NCI-H1436 treated with DMSO at 0.1 percent for 48 hours (cell line): ENCODE measurements at places on chromosomes 7 and 10.

- DNase-seq: no peak
These were observed 734.6 kb upstream of the SORCS1 start for GRCh38 chr10:107899075-107899474.

GRCh38 chr7:100396421-100396982, 23.2 kb downstream of the PILRA start:
- DNase-seq: no peak

DNA sequence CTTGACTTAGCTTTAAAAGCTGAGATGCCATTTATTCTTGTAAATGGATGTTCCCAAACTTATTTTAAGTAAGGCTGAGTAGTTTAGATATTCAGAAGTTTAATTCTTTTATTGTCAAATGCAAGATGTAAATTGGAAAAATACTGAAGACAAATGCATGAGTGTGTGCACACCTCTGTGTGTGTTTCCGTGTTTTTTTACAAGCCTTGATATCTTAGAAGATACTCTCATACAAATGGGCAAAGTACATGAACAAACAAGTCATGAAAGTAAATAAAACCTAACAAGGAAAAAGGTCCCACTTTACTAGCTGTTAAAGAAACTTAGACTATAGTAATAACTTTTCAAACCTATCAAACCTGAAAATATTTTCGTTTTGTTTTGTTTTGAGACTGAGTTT, 29.0 kb downstream of the ACSL5 start:
- DNase-seq: no peak

DNA sequence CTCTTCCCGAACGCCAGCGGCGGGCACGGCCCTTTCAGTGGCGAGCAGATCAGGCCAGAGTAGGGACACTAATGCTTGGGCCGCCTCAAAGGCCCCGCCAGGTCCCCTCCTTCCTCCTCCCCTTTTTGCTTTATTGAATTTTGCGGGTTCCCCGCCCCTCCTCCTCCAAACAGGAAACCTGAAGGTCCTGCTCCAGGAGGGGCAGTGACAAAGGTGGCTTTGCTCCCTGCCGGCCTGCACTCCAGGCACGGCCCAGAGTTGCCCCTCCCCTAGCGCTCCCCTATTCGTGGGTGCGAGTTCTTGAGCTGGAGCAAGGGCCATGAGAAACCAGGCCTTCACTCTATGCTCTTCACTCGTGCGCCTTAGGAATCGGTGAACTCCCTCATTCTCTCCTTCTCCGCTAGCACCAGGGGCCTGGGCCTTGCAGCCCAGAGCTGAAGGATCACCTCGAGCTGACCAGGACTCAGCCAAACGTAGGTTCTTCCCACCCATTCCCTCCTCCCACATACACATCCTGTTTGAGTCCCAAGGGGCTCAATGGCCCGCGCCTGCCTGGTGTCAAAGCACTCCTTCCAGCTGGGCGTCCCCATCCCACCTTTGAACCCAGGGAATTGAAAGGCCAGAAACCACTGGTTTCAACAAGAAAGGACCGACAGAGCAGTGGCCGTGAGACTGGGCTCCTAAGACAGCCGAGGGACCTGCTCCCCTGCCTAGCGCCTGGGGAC, 619 bp upstream of the HOXA6 start:
- DNase-seq: no peak

DNA sequence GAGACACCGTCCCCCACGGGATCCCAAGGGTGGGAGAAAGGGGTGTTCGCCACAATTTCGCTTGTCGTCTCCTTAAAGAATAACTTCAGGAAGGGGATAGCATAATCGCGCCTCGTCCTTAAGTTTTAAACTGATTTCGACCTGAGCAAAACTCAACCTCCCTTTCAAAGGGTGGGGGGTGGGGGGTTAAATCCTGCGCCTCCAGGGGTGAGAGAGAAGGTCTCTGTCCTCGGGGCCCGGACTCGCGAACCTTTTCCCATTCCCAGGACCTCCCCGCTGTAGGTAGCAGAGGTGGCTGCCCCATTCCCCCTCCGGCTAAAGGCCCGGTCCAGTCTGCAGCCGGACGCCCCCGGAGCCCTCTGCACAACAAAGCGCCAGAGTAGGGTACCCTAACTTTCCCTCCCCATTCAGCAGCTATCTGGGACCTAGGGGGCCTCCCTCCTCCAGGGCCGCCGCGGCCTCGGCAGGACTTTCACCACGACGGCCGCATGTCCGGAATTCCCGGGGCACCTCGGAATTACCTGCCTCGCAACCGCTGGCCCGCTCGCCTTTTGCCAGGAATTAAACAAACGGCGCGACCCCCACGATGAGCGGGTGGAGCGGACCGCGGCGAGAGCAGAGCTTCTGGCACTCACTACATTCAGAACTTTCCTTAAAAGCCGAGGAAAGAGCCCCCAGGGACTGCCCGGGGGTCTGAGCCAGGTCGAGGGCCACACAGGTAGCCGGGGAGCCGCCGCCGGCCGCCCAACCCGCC, 1.7 kb downstream of the CDK6 start:
- DNase-seq: no peak

GRCh38 chr10:116029826-116030225, 243.2 kb downstream of the GFRA1 start:
- no peak for DNase-seq

- no peak for DNase-seq
These were observed 49.2 kb upstream of the FAM133B start for GRCh38 chr7:92639213-92639896.

DNA sequence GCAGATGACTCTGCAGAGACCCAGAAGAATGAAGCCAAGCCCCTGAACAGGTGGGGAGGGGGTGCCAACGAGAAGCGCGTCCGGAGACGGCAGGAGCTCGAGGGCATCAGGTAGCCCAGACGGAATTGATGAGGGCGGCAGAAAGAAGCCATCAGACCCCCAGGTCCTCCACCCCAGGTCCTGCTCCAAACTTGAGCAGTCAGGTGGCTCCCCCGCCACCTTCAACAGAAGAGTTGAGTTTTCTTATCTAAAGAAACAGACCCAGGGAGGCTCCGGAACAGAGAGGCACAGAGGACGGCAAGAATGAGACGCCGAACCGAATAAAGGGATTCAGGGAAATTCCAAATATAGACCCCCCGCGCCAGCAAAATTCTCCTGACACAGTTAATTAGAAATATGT, 22.2 kb downstream of the RGS10 start:
- DNase-seq: no peak

- no peak for DNase-seq
These were observed 44.1 kb downstream of the SFTPD start for GRCh38 chr10:79904671-79905321.

- no peak for DNase-seq
These were observed 23.0 kb downstream of the DIP2C start for GRCh38 chr10:666237-667012.

DNA sequence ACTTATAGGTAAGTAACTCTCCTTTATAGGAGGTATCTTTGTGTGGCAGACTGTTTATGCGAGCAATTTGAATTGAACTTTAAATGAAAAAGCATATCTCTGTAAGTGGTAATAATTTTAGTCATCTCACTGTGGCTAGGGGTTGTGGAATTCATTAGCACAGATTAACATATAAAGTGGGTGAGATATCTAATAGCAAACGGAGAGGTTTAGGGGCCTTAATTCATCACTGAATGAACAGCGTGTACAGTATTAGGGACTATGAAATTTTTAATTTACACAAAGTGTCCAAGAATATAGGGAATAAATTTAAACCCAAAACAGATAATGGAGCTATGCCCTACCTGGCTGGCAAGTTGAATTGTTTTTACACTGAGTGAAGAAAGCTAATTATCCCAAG, 15.7 kb upstream of the FAM204A start:
- DNase-seq: no peak

DNA sequence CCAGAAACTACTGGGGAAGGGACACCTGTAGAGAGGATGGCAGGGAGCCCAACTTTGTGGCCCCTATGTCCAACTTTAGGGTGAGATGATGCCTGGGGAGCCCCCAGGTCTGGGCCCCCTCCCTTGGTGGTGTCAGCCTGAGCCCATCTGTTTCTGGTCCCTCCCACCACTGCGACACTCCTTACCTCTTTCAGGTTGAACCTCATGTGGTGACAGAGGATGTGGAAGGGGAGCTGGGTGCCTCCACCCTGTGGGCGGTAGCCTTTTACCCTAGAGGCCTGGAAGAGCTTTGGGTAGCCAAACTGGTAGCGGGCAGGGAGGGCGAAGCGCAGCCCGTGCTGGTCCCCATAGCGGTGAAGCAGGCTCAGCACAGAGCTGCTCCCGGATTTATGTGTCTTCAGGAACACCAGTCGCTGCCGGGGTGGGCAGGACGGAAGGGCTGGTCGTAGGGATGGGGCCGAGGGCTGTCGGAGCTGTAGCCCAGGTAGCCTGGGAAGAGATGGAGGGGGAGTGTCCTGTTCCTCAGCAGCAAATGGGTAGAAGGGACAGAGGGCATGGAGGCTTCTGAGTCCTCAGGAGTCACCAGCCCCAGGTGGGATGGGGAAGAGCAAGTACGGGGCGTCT, 2.0 kb downstream of the GAL3ST4 start:
- DNase-seq: no peak

DNA sequence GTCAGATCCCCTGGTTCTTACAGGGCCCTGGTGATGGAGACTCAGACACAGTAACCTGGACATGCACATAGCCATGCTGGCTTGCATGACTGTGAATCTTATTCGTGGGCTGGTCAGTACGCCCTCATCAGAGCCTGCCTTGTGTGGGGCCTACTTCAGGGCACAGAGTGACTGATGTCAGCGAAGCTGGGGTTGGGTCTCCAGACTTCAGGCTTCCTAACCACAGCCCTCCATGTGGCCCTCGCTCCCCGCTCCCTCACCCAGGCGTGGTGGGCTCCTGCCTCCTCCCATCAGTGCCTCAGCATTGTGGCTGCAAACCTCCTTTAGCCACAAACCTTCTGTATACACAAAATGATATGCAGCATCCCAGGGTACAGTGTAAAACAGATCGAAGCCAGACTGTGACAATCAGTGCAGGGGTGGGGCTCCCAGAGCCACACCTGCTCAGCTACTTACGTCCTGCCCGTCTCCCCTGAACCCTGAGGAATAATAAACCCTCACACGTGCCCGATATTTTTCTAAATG, 7.1 kb upstream of the C10orf105 start:
- no peak for DNase-seq

DNA sequence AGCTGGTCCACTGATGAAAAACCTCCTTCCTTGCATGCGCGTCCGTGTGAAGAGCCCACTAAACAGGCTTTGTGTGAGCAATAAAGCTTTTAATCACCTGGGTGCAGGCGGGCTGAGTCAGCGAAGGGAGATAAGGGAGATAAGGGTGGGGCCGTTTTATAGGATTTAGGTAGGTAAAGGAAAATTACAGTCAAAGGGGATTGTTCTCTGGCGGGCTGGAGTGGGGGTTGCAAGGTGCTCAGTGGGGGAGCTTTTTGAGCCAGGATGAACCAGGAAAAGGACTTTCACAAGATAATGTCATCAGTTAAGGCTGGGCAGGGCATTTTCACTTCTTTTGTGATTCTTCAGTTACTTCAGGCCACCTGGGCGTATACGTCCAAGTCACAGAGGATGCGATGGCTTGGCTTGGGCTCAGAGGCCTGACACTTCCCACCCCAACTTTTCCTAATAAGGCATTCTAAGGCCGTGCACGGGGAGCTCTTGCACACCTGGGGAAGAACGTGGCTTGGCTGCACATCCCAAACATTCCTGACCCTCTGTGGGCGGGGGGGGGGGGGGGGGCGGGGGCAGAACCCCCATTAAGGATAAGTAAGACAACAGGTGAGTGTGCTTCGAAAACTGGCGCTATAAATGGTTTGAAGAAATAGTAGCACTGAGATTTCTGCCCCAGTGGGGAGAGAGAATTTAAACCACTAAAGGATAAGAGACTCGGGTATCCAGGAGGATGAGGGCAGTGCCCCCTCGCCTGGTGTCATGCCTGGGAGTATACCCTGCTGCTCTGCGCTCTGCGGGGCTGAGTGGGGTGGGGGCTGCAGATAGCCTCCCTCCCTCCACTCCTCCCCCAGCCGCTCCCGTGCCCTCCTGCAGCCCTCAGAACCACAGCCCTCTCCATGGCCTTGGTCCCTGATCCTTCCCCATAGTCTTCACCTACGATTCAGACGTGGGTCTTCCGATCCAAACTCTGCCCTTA, 217.6 kb downstream of the MLLT10 start:
- no peak for DNase-seq

DNA sequence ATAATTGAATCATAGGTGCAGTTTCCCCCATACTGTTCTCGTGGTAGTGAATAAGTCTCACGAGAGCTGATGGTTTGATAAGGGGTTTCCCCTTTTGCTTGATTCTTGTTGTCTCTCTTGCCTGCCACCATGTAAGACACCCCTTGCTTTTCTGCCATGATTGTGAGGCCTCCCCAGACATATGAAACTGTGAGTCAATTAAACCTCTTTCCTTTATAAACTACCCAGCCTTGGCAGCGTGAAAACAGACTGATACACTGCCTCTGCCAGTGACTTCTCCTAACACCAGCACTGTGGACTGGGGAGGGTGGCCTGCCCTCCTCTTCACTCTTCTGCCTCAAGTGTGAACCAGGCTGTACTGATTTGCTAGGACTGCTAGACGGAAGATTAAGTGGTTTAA, 108.6 kb downstream of the RAB11FIP2 start:
- DNase-seq: no peak

DNA sequence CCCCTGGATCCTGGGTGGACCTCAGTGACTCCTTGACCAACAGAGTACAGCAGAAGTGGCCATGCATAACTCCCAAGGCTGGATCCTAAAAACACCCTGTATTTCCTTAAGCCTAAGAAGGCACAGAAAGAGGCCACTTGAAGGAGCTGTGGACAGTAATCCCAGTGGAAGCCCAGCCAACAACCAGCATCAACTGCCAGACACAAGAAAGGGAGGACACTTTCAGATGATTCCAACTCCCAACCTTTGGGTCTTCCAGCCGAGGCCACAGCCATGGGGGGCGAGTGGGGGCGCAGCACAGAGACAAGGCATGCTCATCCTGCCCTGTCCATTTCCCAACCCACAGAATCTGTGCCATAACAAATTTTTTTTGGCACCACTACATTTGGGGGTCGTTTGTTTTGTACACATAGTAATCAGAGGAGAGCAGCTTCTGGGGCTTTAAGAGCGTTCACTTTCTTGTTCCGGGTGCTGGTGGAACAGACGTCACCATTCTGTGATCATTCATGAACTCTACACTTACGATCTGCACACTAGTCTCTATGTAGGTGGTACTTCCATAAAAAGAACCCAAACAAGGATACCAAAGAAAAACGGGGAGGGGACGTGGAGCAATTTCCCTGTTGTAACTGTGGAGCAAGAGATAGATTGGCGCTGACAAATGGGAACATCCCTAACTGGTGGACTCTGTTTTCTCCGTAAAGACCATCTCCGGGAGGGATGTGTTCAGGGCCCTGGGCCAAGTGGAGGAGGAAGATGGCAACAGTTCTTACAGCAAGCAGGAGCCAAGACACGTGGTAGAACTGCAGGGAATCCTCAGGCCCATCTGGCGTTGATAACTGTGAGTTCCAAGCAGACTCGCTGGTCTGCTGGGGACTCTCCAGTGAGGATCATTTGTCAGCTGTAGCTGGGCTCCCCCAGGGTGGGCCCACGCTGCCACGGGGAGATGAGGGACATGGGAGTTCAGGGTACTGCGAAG, 6.0 kb upstream of the SLC29A3 start:
- DNase-seq: no peak

DNA sequence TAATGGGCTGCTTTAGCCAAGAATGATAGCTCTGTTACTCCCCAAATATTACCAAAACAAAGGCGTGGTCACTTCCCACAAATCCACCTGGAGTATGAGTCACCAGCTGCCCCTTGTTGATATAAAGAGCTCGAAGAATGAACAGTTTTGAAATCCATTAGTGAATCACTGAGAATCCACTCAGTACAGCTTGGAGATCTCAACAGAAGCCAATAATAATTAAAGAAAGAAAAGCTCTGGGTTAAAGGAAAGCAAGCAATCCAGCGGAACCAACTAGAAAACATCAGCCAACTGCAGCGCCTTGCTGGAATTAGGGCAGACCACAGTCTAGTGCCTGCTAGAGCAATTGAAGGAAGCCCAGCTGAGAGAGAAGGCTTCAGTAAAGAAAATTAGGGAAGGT, 576.0 kb upstream of the C7orf33 start:
- no peak for DNase-seq
